EL (cell line): ENCODE measurements at places on chromosomes 6 and 20.

DNA sequence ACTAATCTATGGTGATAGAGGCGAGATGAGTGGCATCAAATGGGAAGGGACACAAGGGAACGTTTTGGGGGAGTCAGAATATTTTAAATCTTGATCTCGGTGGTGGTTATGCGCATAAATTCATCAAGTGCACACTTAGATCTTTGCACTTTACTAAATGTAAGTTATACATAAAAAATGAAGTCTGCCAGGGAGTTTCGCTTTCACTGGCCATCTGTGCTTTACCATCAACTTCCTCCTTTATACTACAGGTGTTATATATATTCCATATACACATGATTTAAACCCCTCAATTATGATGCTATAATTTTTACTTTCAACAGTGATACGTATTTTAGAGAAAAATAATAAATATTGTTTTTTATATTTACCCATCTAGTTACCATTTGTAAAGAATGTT is 97.6 kb upstream of the AKIRIN2 start:
- no peak for DNase-seq

- no peak for DNase-seq
Measured at GRCh38 chr6:103797738-103798137, 1062.0 kb downstream of the HACE1 start.

DNA sequence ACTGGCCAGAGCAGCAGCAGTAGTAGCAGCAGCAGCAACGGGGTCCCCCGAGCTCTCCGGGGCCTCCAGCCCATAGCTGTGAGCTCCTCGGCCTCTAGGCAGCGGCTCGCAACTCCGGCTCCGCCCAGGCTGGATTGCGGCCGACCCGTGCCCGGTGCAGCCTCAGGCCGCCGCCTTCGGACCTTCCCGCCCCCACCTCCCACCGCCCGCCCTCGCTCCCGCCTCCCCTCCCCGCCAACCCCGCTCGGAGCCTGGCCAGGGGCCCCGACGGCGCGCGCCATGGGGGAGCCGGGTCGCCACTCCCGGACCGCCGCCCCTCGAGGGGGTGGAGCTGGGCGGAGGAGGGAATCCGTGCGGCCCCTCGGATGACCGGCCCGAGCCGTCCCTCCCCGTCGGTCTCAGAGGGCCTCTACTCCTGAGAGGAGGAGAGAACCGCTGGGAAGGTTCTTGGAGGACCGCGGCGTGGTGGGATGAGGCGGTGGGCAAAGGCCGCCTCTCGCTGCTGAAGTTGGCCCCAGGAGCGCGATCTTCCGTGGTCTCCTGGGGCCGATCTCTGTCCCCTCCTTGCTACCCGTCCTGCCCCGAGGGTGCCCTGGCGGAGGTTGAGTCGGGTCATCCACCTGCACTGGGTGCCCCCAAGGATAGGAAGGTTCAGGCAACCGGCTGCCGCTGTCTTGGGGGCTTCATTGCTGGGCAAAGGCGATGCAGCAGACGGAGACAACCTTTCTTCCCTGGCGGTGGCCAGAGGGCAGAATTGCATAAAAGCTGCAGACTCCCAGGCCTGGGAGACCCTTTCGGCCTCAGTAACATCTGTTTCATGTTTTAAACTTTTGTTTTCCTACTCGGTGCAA is at the start of gene ADAM33:
Gene ADAM33, minus strand, starts transcription at position 80 of the 851 bp plus-strand sequence. Its CDS starts 6 bp downstream, at position 74.
- DNase-seq: peak; percentile 52

GRCh38 chr6:46935687-46936086 is 13.9 kb upstream of the ADGRF5 start:
- no peak for DNase-seq

- no peak for DNase-seq
Measured at GRCh38 chr6:138662471-138662870, 111.1 kb upstream of the CCDC28A start.
